Frontal cortex (tissue), 4 donors: ENCODE measurements at places on chromosomes 16 and 17.

DNA sequence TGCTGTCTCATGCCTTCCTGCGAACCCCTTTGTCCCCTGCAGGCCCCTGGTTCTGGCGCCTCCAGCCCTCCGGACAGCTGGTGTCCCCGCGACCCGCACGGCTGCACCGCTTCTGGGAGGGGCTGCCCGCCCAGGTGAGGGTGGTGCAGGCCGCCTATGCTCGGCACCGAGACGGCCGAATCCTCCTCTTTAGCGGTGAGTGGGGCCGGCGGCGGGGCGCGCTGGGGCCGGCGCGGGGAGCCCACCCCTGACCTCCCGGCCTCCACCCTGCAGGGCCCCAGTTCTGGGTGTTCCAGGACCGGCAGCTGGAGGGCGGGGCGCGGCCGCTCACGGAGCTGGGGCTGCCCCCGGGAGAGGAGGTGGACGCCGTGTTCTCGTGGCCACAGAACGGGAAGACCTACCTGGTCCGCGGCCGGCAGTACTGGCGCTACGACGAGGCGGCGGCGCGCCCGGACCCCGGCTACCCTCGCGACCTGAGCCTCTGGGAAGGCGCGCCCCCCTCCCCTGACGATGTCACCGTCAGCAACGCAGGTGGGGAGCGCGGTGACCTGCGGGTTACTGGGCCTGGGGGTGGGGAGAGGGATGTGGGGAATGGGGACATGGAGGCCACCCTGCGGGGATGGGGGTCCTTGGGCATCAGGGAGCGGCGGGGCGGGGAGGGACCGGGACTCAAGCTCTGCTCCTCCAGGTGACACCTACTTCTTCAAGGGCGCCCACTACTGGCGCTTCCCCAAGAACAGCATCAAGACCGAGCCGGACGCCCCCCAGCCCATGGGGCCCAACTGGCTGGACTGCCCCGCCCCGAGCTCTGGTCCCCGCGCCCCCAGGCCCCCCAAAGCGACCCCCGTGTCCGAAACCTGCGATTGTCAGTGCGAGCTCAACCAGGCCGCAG, 7.1 kb upstream of the IL32 start:
- peak; percentile 61 for DNase-seq

- no peak for DNase-seq
Observed at GRCh38 chr17:73972901-73973300, 230.6 kb upstream of the RPL38 start.

- DNase-seq = no peak
Observed at GRCh38 chr16:68377667-68378393, 67.0 kb downstream of the PRMT7 start.

- no peak for DNase-seq
Observed at GRCh38 chr17:81052199-81052997, 17.4 kb downstream of the BAIAP2 start.

DNA sequence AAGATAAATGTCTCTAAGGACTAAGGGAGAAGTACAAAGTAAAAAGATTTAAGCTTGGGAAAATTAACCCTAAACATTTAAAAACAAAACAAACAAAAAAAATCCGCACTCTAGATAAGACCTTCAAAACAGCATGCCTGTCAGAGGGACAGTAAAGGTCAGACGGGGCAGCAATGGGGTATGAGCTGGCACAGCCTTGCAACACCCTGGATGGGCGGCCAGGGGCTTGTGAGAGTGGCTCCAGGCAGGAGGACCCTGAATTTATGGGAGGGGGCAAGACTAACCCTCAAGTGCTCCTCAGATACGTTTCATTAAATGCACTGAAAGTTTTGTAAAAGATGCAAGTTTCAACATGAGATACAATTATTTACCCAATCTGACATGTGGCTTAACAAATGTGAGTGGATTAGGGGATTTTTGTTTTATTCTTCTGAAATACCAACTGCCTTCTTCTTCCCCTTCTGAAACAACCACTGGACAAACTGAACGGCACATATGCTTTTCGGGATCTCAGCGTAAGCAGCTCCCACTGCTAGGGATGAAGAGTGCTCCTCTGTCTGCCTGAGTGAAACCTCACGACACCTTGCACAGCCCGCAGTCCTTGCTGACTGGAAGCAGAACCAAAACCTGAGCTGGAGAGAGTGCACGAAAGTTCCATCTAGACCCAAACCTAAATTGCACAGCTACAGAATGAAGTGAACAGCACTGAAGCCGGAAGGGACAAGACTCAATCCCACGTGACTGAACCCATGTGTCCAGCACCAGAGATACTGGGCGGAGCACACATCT, 128.4 kb downstream of the ANKRD11 start:
- DNase-seq = no peak
